ENCODE measurements at places on chromosomes 4 and X. TPM values are rescaled to one million over a fixed set of nuclear protein-coding genes. Genes with fewer than 3 reads are reported as not detected.

CLDN2 gene
- total RNA-seq, result not detected

RAB40A gene
- total RNA-seq, result not detected

RHOH gene
- 0.44 TPM for total RNA-seq

P2RY10 gene
- not detected for total RNA-seq

AWAT2 gene
- total RNA-seq, result not detected

GPR143 gene
- total RNA-seq, result 0.43 TPM

GAGE1 gene
- total RNA-seq, result not detected
